ENCODE measurements at places on chromosomes 2 and 18.

- no peak for DNase-seq
Observed at GRCh38 chr2:215746887-215747615, 266.3 kb downstream of the MREG start.

- DNase-seq: peak; percentile 73
Observed at GRCh38 chr18:77061946-77062517, 70.6 kb downstream of the MBP start.

GRCh38 chr2:26674771-26675170 is 17.8 kb upstream of the KCNK3 start:
- DNase-seq: peak; percentile 37

DNA sequence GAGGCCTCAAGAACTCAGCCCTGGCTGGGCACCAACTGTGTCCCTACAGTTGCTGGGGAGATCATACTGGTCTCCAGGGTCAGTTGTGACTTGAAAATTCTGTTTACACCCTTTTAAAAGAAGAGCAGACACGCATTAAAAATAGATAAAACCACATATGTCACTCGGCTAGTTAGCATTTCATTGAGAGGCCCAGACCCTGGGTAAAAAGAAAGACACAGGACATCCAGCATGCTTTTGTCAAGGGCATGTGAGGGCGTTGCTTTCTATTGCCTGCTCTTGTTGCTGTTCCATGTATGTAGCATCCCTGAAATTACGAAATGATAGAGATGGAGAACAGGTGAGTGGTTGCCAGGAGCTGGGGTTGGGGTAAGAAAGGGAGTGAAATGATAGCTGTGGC is 94.3 kb downstream of the SEPTIN10 start:
- DNase-seq: no peak

DNA sequence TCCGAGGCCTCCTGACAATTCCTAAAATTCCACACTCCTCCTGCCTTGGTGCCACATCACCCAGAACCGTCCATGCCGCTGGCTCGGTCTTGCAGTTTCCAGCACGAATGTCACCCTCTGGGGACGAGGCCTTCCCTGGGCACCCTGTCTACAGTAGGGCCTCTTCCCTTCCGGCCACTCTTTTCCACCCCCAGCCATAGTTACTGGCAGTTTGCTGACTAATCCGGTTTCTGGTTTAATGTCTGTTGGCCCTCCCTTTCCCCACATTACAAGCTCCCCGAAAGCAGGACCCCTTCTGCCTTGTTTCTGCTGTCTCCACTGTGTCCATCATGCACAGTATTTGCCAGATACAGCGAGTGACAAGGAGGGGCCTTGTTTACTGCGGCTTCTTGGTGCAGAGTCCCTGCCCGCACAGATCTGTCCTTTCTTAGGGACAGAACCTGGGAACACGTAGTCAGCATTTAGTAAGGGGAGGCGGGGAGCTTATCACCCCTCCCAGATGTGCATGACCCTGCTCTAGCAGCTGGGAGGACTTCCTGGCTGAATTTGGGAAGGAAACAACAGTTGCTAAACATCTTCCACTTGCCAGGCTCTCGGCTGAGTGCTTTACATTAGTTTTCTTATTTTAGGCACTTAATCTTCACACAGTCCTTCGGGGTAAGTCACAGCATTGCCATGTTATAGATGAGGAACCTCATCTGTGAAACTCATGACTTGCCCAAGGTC is 23.6 kb upstream of the CATIP start:
- DNase-seq: no peak

- no peak for DNase-seq
Observed at GRCh38 chr2:10601866-10602566, 87.8 kb downstream of the NOL10 start.

DNA sequence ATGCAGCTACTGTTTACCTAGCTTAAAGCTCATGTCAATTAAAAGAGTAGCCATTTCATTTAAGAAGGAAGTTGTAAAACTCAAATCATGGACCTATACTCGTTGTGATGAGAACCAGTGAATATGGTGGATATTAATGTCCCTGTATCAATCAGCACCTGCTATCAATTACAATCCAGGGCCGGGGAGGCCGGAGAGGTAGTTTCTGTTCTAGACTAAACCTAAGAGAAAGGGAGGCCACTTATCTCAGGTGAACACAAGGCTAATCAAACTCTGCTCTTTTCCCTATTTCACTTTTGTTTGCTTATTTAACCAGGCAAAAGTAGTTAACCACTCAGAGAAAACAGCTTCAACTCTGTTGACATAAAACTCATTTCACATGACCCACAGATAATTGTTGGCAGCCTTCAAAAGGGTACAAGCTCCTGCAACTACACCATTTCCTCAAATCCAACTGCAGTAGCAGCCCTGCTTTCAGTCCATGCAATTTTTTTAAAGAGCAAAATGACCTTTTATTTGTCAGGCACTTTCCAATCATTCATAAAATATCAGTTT is 27.8 kb upstream of the SLC9A2 start:
- no peak for DNase-seq

- DNase-seq: no peak
Observed at GRCh38 chr2:144334551-144334950, 185.4 kb downstream of the ZEB2 start.

- no peak for DNase-seq
Observed at GRCh38 chr18:7663366-7664312, 96.5 kb downstream of the PTPRM start.

DNA sequence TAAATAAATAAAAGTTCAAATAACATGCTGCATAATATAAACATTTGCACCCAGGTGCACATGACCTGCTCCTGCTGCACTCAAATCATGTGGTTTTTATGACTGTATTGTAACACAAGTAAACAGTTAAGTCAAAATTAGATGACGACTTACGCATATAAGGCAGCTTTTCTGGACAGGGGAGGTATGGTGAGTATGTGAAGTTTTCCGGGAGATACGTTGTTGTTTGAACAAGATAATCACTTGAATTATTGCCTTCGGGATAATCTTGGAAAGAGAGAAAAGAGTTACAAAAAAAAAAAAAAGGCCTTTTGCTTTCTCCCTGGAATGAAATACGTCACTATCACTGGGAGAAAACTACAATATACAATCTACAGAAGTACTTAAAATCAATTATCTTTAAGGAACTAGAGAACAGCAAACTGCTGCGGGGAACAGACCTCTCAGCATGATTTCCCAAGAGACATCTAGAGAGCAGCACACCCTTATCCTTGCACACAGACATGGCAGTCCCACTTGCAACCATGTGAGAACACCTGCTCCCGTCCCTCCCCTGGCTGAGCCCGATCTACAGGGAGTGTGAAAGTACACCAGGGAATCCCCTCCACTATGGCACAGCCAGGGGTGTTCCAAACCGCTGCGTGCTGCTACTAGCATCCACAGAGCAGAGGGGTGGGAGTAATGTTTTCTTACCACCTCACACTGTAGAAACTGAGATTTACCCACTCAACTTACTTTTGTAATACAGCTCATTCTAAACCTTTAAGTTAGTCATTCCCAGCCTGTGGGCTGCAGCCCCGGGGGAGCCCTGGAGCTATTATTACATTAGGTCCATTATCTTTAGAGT is 26.3 kb downstream of the B4GALT6 start:
- DNase-seq: peak; percentile 71

GRCh38 chr2:154912215-154912614 is 213.7 kb downstream of the KCNJ3 start:
- DNase-seq: no peak

- DNase-seq: no peak
Observed at GRCh38 chr18:39172695-39173421, 1607.3 kb upstream of the CELF4 start.

DNA sequence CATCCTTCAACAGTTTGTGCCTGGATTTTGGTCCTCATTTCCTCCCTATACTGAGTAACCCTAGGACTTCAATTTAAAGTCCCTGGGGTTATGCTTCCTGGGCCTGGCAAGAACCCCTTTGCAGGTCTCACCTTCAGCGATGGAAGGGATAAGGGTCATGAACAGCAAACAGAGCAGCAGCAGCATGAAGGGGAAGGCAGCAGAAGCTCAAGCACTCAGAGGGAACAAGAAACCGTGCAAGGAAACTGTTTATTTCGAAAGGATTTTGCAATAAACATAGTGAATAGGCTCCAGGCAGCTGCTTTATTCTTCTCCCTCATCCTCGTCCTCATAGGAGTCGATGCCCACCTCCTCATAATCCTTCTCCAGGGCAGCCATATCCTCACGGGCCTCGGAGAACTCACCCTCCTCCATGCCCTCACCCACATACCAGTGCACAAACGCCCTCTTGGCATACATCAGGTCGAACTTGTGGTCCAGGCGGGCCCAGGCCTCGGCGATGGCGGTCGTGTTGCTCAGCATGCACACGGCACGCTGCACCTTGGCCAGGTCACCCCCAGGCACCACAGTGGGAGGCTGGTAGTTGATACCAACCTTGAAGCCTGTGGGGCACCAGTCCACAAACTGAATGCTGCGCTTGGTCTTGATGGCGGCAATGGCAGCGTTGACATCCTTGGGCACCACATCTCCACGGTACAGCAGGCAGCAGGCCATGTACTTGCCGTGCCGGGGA is 2.8 kb upstream of the TUBA4B start:
- DNase-seq: no peak

DNA sequence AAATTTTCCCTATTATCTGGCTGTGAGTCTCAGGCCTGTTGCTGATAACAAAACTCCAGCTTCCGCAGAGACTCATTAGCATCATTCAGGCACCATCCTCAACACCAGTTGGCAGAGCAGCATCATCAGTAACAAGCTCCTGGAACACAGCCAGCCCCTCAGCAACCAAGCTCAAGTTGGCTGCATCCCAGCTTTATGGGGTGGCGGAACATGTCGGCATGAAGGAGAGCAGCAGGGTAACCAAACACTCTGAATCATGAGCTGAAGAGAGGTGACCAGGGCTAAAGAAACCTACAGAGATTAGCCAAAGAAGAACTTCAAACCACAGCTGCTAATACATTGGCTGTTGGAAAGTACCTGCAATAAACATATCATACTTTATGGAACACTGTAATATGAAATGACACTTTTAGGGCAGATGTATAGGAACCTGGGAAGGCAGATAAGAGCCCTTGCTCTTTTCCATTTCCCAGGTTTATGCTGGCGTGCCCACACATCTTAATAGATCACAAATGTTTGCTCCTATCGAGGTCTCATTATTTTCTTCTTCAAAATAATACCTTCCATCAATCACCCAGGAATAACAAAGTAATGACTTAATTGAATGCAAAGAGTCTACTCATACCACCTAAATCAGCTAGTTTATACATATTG is 63.8 kb downstream of the PDE11A start:
- no peak for DNase-seq

DNA sequence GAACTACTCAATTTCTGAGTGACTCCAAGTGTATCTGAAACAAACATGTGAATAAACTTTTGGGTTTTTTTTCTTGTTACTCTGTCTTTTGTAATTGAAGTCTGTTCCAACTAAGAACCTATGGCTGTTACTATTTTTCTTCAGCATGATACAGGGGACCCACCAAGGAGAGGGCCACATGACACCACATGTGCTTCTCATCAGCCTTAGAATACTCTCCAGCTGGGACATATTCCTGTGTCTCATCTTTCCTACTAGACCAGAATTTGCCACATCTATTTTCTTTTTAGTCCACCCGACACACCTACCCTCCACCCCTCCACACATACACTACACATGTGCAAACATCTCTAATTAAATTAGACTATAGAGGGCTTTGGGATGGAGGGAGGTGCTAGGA is 191.7 kb upstream of the NDUFV2 start:
- no peak for DNase-seq

- no peak for DNase-seq
Observed at GRCh38 chr2:1784986-1785617, 40.8 kb upstream of the PXDN start.

DNA sequence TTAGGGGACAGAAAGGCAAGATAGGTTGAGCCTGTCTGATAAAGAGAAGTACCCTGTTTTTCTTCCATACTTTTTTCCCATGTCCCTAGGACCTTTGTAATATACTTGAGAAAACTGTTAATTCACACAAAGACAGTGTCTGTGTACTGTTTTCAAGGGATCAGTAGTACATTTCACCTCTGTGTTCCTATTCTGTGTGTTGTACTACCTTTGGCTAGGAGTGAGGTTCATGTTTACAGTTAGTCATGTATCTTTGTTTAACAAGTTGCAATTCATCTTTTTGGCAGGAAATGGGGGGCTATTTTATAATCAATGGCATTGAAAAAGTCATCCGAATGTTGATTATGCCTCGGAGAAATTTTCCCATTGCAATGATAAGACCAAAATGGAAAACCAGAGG is 6.7 kb downstream of the POLR1B start:
- DNase-seq: no peak

DNA sequence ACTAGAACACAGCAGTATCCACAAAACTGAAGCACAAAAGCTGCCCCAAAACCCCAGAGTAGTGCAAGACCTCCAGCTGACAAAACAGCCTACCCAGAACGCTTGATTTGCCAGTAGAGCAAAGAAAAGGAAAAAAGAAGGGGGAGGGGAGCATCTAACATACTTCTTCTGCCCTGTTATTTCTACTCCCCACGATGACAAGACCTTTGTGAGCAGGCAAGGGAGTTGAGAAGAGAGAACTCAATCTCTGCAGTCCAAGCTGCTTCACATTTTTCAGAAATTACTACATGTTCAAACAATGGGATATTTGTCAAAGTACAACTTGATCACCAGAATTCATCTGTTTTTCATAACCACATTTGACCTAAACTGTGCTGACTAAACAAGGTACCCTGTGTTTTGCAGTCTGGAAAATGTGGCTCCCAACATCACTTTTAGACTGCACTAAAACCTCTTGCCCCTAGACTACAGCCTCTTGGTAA is 286.7 kb downstream of the EXOC6B start:
- no peak for DNase-seq

GRCh38 chr2:215635788-215636139 is 199.9 kb upstream of the FN1 start:
- DNase-seq: no peak

- peak; percentile 84 for DNase-seq
Observed at GRCh38 chr2:96870626-96871255, 861 bp upstream of the SEMA4C start.

DNA sequence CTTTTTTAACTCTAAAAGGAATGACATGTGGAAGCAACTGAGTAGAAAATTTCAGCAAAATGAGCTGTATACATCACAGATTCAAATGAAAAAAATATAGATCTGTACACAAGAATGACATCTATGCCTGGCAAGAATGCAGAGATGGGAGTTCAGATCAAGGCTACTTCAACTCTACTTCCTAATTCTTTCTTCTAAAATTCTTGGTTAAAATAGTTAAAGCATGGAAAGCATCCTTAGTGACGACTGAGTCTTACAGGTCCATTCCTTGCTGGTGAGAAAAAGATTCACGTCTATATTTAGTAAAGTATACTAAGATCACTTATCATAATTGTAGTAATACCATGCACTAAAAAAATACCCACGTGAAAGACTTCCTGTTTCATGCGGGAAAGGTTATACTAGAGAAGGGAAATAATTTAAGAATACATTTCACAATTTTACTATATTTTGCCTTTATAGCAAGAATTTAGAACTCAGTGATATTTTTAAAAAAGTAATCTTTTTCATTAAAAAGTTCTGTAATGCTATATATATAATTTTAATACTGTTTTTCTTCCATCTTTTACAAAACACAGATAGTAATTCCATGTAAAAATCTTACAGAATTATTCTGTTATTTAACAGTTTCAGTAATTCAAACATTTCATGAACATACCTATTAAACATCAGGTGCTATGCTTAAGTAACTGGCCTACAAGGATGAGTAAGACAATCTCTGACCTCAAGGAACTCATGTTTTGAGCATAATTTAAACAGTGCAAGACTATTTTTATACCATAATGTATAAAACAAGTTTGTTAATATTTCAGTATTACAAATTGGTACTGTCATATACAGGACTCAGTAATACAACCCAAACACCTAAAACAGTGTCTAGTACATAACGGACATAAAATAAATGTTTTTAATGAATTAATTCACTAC is 159.6 kb downstream of the BAZ2B start:
- DNase-seq: no peak

All from activated effector memory CD4-positive, alpha-beta T cell treated with anti-CD3 and anti-CD28 coated beads, Interleukin-2, amount 50 U/mL, for 16 hours (primary cell).